ENCODE measurements at places on chromosomes 16 and 17. TPM values are rescaled to one million over a fixed set of nuclear protein-coding genes. Genes with fewer than 3 reads are reported as not detected.

The KRT25 gene
- polyA plus RNA-seq, result 1.6 TPM

The MT1M gene
- polyA plus RNA-seq, result 2.6 TPM

The KRT31 gene
- polyA plus RNA-seq, result 0.53 TPM

The OR1G1 gene
- polyA plus RNA-seq, result not detected

The PRAC2 gene
- polyA plus RNA-seq, result 0.86 TPM

The TBC1D3 gene
- not detected for polyA plus RNA-seq

The ELMO3 gene
- polyA plus RNA-seq, result 22.2 TPM

The PKMYT1 gene
- 119 TPM for polyA plus RNA-seq

The MLKL gene
- polyA plus RNA-seq, result 4.8 TPM

The LRRC59 gene
- polyA plus RNA-seq, result 74.4 TPM

The TBC1D3D gene
- 2.5 TPM for polyA plus RNA-seq

The CCDC154 gene
- 14.8 TPM for polyA plus RNA-seq

The SLC16A13 gene
- 2.0 TPM for polyA plus RNA-seq

The CDK3 gene
- polyA plus RNA-seq, result 15.0 TPM

The AOC2 gene
- polyA plus RNA-seq, result 5.7 TPM

The ZNF423 gene
- polyA plus RNA-seq, result 8.9 TPM

The PLLP gene
- 15.0 TPM for polyA plus RNA-seq

The USP43 gene
- 4.6 TPM for polyA plus RNA-seq

The CHST5 gene
- polyA plus RNA-seq, result 0.26 TPM

The TNP2 gene
- 38.4 TPM for polyA plus RNA-seq

The DHX58 gene
- 56.3 TPM for polyA plus RNA-seq

The SLC38A8 gene
- 0.33 TPM for polyA plus RNA-seq

The NGFR gene
- polyA plus RNA-seq, result 21.5 TPM

The TEKT1 gene
- 61.3 TPM for polyA plus RNA-seq

The ABCA5 gene
- 22.6 TPM for polyA plus RNA-seq

The RNF112 gene
- polyA plus RNA-seq, result 4.6 TPM

The WDR45B gene
- 142 TPM for polyA plus RNA-seq

The PIGW gene
- 8.5 TPM for polyA plus RNA-seq

The ABCA8 gene
- polyA plus RNA-seq, result 45.6 TPM

The ANKS4B gene
- 0.40 TPM for polyA plus RNA-seq

The RASL10B gene
- polyA plus RNA-seq, result 3.8 TPM

The TCAP gene
- 49.8 TPM for polyA plus RNA-seq

The PRKCB gene
- polyA plus RNA-seq, result 25.5 TPM

The ORMDL3 gene
- polyA plus RNA-seq, result 77.6 TPM

The MYO1C gene
- 49.2 TPM for polyA plus RNA-seq

The HAP1 gene
- polyA plus RNA-seq, result 1.9 TPM

The HOXB9 gene
- polyA plus RNA-seq, result 0.76 TPM

The OR4D1 gene
- 0.18 TPM for polyA plus RNA-seq

The TPPP3 gene
- polyA plus RNA-seq, result 67.6 TPM

The USP7 gene
- 172 TPM for polyA plus RNA-seq

The AHSP gene
- polyA plus RNA-seq, result 5.6 TPM

The DVL2 gene
- 43.6 TPM for polyA plus RNA-seq

The SLC6A2 gene
- polyA plus RNA-seq, result 16.6 TPM

The LGALS9B gene
- polyA plus RNA-seq, result 0.34 TPM

The CD300LF gene
- 0.79 TPM for polyA plus RNA-seq

The ZNF469 gene
- polyA plus RNA-seq, result 0.98 TPM

The TMEM132E gene
- polyA plus RNA-seq, result 3.6 TPM

The CSH1 gene
- not detected for polyA plus RNA-seq

The HP gene
- polyA plus RNA-seq, result 35.1 TPM

The CTRB2 gene
- polyA plus RNA-seq, result 0.69 TPM

The PIK3R6 gene
- 2.6 TPM for polyA plus RNA-seq

The LLGL1 gene
- polyA plus RNA-seq, result 24.2 TPM

The KRTAP9-2 gene
- polyA plus RNA-seq, result not detected

The PRSS21 gene
- 153 TPM for polyA plus RNA-seq

The MYL11 gene
- 18.5 TPM for polyA plus RNA-seq

The AANAT gene
- polyA plus RNA-seq, result 4.4 TPM

The HOXB13 gene
- polyA plus RNA-seq, result not detected

The PPM1E gene
- 16.7 TPM for polyA plus RNA-seq

The SRCIN1 gene
- polyA plus RNA-seq, result 3.2 TPM

The MTHFSD gene
- 42.2 TPM for polyA plus RNA-seq
